ENCODE measurements at places on chromosomes 7 and 10.

DNA sequence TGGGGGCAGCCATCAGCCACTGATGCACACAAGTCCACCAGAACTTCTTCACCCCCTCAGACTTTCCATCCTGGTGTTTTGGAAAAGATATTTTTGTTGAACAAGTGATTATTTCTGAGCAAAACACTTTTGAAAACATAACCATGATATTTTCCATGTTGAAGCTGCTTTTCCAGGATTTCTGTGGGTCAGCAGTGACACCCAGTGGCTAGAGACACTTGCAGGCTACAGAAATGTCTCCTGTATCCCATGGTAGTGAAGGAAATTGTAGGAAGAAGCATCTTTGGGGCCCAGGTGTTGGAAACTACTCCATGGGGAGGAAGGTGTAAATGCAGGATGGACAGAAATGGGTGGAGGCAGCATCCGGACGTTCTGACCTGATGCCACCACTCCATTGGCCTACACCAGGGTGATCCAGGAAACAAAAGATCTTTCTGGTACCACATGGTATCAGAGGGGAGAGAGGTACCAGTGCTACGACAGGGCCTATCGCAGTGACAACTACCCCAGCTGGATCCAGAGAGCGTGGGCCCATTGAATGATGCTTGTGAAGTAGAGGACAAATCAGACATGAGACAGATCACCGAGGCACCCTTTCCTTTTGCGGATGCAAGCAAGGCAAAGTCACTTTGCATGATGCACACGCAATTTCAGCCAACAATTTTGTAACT is 111.7 kb upstream of the COBL start:
- DNase-seq, result no peak

GRCh38 chr7:104299323-104299722 is 29.1 kb upstream of the LHFPL3 start:
- no peak for DNase-seq

- DNase-seq, result no peak
These were observed 28.5 kb upstream of the SYPL1 start for GRCh38 chr7:106140406-106141173.

- DNase-seq, result no peak
These were observed 482.8 kb downstream of the GFRA1 start for GRCh38 chr10:115790220-115790619.

- no peak for DNase-seq
These were observed 580.9 kb downstream of the GLRX3 start for GRCh38 chr10:130717083-130717482.

GRCh38 chr10:121452581-121452980 is 145.7 kb downstream of the FGFR2 start:
- no peak for DNase-seq

DNA sequence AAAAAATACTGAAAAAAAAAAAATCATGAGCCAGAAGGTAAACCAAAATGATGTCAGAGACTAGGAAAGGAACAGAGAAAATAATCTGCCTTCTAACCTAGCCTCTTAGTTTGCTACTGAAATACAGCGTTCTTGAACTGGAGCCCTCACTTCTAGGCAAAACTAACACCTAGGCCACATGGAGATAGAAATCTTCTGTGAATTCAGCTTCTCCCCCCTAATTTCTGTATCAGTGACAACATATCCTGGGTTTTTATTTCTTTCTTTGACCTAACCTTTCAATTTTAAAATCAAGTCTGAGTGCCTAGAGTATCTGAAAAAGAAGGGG is 100.1 kb upstream of the GLCCI1 start:
- no peak for DNase-seq

- no peak for DNase-seq
These were observed 44.1 kb upstream of the ADO start for GRCh38 chr10:62760401-62760800.

DNA sequence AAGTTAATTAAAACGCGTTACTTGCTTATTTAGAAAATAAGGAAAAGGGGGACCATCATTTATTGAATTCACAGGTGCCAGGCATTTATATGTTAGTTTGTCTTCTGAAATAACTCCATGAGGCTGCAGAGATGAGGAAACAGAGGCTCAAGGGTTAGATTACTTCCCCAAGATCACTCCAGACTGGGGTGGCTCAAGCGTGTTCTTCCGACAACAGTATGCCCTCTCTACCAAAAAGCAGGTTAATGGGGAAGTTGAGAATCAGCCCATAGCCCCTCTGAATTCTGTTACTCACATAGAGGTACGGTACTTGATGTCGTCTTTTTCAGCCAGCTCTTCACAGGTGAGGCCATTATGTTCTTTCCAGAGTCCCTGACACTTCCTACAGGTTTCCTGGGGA is 129.3 kb downstream of the RNF216 start:
- no peak for DNase-seq

All from T-helper 9 cell (primary cell).